ENCODE measurements at places on chromosomes 16 and 17.

GRCh38 chr17:39791111-39791992 is 53.6 kb downstream of the GRB7 start:
- peak; percentile 85 for ATAC-seq

DNA sequence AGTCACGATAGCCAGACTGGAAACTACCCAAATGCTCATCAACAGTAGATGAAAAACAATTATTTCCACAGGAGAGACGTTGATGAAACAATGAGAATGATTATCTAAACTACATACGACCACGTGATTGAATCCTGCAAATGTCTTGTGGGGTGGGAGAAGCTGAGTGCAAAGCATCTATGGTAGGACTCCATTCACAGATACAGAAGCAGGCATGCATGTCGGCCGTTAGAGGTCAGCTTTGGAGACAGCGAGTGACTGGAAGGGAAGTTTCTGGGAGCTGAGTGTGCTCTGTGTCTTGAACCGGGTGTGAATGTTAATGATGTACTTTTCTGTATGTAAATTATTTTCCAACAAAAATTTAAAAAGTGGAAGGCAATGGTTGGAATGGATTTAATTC is 71.5 kb upstream of the DNAJA2 start:
- no peak for ATAC-seq

DNA sequence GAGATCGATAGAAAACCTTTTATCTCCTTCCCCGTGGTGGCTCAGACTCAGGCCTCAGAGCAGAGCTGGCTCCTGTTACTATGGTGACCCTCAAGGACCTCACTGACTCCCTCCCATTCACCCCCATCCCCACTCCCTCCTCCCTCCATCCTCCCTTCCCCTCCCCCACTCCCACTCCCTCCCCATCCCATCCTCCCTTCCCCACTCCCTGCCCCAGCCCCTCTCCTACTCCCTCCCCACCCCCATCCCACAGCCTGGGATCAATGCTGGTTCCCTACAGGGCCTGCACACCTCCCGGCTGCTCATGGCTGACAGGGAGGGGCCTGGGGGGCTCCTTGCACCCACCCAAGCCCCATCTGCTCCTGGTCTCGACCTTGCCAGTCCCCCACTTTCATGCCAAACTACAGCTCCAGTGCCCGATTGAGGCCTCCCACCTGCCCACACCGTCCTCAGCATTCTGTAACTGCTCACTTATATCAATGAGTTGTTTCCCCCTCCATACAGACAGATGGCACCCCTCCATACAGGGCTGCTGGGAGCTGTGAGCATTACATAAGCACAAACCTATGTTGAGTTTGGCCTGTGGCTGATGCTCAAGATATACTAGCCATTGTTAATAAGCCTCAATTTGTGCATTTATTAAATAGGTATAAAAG is 11.6 kb upstream of the RAI1 start:
- no peak for ATAC-seq

DNA sequence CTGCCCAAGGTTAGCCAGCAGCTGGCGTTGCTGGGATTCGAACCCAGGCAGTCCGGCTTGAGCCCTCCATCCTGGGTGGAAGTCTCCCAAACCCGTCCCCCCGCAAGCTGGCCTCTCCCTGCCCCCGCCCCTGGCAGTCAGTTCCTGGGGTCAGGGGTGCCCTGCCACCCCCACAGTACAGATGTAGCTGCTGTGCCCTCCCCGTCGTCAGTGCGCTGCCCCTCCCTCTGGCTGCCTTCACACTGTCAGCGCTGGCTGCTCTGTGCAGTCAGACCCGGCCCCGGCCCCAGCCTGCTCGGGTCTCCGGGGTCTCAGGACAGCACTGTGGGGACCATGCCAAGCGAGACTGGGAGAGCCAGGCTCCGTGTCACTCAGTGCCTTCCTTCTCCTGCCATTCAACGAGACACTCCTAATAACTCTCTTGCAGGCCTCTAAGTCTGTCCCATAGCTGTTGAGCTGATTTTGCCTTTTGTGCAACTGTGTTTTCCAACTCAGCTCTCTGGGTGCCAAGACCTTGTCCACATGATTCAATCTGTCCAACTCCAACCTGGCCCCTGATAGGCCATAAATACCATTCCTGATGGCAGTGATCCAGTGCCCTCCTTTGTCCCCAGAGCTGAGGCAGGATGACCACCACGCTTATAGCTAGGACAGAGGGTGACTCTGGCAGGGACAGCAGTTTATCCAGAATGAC is 55.5 kb upstream of the IL34 start:
- no peak for ATAC-seq

DNA sequence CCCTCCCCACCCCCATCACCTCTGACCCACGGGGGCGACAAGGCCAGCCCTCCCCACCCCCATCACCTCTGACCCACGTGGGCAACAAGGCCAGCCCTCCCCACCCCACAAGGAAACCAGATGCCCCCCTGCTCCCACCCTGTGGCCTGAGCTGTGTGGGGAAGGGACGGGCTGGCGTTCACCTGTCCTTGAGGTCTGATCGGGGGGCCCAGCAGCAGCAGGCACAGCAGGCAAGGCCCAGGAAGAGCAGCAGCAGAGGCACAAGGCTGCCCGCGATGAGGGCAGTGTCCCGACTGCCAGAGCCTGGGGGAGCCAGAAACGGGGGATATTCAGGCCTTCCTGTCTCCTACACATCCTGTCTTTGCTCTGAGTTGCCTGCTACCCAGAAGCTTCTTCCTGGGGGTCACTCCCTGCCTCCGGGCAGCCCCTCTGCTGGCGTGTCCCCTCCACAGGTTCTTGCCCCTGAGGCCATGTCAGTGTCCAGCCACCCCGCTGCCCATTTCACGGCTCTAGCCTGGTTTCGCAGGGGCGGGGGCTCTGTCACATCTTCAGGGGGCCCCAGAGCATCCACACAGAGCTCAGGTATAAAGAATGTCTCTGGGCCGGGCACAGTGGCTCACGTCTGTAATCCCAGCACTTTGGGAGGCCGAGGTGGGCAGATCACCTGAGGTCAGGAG is 6.8 kb downstream of the SCARF1 start:
- ATAC-seq: no peak

DNA sequence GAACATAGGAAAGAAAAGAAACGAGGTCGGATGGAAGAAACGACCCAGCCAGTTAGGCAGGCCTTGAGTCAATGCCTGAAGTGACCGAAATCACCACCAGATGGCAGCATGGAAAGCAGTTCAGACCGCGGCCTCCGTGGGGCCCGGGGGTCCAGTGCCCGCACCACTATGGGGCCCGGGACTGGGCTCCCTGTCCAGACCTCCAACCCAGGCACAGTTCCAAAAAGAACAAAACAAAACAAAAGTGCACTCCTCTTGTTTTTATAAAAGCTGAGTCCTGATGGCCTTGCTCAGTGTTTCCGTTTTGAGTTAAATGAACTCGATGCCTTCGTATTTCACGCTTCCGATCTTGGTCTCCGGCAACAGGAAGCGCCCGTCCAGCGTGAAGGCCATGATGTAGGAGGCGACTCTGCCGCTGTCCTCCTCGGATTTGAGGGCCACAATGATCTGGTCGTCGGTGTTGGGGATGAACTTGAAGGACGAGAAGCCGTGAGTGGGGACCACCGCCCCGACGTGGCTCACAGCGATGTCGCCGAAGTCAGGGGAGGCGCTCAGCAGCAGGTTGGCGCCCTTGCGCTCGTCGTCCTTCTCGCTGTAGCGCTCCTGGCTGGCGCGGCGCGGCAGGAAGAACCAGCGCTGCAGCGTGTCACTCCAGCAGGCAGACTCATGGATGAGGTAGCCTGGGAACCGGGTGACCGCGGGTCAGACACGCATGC is 13.7 kb upstream of the LGALS3BP start:
- no peak for ATAC-seq

DNA sequence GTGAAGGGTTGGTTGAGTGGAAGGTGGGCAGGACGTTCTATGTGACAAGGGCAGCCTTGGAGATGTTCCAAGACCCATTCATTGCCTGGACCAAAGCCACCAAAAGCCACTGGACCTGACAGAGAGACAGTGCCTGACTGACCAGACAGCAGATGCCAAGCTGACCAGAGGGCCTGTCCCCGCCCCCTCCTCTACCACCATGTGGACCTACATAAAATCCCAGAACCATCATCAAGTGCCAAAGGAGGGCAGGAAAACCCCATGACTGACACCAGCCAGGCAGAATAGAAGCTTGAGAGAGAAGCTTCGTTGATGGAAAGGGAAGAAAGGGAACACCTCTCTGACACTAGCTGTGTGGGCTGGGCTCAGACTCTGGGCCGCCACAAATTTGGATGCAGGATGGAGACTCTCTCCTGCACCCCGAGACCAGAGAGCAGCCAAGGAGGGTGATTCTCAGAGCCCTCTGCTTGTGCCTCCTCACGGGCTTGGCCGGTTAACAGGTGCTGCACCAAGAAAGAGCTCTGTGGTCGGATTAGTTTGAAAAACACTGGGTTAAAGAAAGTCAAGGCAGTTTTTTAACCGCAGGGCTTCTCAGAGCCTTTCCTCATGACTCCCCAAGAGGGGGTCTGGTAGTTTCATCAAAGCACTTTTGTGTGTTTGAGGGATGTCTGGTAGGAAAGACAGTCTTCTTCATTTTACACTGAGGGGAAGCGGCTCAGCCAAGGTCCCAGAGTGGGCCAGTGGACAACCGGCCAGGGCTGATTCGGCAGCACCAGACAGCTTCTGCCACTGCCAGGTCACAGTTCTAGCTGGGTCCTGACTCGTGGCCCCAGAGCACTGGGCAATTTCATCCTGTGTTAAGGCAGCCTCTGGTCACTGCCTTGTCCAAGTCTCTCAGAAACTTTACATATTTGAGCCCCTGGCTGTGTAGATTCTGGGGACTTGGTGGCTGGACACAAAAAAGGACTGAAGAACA is 1.7 kb downstream of the TNFRSF13B start:
- peak; percentile 14 for ATAC-seq

DNA sequence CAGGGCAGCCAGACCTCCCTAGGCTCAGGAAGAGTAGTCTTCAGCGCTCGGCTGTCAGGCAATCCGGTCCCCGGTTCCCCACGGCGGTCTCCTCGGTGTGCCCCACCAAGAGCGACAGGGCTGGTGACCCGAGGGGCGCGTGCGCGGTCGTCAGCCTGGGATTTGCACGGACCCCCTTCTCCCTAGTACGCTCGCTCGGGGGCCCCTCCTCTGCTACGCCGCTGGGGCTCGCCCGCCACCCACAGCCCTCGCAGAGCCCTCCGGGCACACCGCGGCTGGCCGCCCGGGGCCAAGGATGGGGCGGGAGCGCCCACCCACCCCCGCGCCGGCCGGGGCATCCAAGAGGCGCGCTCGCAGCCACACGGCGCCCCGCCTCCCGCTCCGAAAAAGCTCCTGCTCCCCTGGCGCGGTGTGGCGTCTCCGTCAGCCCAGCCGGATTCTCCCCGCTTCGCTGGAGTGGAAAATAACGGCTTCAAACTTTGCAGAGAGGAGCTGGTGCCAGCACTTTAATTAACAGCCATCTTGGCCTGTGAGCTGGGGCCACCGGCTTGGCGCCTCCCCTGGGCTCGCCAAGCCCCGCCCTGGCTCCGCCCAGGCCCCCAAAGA is 2.1 kb upstream of the C1QL1 start:
- ATAC-seq: no peak

- ATAC-seq: no peak
These were observed 26.6 kb downstream of the ARHGAP27 start for GRCh38 chr17:45406107-45406506.

DNA sequence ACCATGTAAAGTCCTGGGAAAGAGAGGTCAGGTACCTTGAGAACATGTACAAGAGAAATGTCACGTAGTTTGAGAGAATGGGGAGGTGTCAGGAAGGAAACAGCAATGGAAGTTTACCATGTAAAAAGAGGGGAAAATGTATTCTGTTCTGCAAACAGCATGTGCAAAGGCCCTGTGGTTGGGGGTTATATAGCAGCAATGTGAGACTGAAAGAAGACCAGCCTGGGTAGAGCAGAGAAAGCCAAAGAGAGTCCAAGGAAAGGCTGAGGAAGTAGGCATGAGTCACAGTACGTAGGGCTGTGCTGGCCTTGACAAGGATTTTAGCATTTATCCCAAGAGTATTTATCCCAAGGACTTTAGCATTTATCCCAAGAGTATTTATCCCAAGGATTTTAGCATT is 141.3 kb upstream of the CACNG3 start:
- no peak for ATAC-seq

GRCh38 chr16:84699712-84700445 is at the start of gene USP10:
Gene USP10, plus strand, starts transcription at chr16:84700000. Its CDS starts 91 bp downstream, at chr16:84700091.
- peak; percentile 78 for ATAC-seq
